Vagina (tissue), 2 donors: ENCODE measurements at places on chromosomes 11 and 22. TPM values are rescaled to one million over a fixed set of nuclear protein-coding genes. Genes with fewer than 3 reads are reported as not detected.

Gene ARVCF
- total RNA-seq, result 10.8 TPM

Gene FOXR1
- total RNA-seq, result not detected

Gene MMP13
- 0.98 TPM for total RNA-seq

Gene PANX3
- total RNA-seq, result not detected

Gene RAB3IL1
- 32.2 TPM for total RNA-seq

Gene LBHD1
- 6.9 TPM for total RNA-seq

Gene GLYATL1
- not detected for total RNA-seq

Gene CRYBA4
- total RNA-seq, result not detected

DNA sequence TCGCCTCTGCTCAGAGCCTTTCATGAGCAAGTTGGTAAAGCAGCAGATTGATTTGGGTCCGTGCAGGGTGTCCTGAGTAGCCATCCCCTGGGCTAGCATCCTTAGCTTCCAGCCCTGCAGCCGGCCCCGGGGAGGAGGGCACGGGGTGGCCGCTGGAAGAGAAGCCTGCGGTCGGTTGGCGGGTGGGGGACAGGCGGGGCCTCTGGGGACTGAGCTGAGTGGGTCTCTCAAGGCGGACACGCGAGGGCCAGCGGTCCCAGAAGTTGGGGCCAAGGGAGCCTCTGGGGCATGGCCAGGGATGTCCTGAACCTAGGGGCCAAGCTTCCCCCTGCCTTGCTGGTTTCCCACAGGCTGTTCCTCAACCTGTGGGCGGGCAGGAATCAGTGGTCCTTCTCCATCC lies 143.0 kb downstream of the TBC1D22A start:
- DNase-seq, result no peak

- no peak for DNase-seq
These were observed 394.3 kb downstream of the TMEM135 start for GRCh38 chr11:87432022-87432421.

DNA sequence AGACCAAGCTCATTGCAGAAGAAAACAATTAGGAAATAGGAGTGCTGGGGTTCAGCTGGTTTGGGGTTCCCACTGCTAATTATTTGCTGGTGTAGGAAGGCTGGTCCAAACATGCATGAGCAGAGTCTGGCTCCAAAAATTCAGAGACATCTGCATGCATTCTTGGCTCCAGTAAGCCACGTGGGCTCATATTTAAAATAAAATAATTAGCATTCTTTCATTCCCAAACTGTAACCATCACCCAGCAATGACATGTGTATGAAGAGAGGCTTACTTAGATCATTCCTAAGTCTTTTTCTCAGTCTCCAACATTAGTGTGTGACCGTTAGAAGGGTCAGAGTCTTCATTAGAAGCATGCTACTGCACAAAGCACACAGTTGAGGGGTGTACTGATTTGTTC lies 58.4 kb downstream of the EFCAB6 start:
- DNase-seq, result no peak

- DNase-seq, result no peak
These were observed 396 bp downstream of the OSBP start for GRCh38 chr11:59615120-59615636.

DNA sequence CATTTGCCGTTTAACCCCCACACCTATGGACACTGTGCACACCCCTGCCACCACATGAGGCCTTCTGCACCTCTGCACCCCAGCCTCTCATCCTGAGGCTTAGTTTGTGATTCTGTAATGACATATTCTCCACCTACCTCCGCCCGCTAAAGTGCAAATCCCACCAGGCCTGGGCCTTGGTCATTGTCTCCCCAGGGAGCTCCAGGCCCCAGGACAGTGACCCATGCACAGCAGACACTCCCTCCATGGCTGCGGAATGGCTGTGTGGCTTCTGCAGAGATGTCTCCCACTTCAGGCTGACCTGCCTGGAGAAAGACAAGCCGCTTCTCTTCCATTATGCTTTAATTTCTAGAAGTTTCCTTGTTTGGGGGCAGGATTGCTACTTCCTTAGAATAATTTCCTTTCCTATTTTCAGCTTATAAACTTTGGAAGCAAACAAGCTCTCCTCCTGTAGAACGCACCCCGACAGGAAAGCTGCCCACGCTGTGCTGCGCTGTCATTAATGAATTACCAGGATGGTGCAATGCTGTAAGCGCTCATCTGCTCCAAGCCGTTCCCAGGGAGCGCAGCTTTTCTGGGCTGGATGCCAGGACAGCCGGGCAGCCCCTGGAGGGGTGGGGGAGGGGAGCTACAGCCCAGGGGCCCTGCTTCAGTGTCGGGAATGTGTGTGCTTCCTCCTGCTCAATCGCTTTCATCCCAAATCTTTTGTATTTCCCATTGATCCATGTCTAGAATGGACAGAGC lies 618.0 kb downstream of the BRD1 start:
- DNase-seq, result peak; percentile 71

DNA sequence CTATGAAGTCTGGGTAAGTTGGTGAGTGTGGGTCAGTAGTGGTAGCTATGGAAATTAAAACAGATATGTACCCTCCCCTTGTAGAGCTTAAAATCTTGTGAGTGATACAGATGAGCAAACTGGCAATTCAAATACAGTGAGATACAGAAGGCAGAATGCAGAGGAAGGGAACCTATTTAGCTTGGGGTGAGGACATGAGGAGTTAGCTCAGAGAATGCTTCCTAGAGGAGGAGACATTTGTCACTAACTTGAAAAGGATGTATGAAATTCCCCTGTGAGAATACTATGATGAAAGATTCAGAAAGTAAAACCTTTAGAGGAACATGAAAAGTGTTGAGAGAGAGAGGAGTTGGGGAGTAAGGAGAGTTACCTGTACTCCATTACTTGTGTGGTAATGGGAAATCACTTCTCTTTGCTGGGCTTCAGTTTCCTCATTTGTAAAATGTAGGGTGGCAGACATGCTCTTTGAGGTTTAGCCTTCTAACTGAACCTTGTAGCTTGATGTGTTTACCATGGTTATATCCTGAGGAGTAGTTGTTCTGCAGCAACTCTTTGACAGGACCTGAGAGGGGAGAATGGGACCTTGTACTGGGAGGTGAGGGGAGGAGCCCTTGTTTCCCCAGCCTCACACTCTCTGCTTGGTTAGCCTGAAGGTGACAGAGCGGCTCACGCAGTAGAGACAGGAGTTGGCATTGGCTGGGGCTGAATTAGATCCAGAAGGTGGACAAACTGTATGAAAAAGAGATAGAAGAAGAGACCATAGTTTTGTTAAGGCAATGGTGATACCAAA lies 17.9 kb downstream of the SWAP70 start:
- no peak for DNase-seq

DNA sequence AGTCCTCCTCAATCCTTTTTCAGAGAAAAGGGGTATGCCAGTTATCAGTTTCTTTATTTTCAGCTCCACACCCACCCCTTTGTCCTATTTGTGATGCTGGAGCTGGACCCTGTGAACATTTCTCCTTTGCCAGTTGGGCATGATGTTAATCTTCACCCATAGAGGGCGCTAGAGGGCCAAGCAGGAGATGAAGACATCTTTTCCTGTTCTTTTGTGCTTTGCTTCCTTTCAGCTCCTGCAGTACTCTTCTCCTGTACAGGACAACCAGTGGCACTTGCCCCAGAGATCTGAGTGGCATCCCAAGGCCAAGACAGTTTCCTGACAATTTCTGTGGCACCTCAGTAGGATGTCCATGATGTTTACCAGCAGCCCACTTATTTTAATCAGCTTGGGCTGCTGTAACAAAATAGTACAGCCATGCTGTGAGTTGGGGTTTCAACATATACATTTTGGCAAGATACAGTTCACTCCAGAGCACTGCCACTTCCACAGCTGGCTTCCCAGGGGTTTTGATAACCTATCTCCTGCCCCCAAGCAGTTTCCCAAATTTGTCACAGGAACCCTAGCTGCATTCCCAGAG lies 4.6 kb downstream of the SAA2 start:
- DNase-seq, result no peak

DNA sequence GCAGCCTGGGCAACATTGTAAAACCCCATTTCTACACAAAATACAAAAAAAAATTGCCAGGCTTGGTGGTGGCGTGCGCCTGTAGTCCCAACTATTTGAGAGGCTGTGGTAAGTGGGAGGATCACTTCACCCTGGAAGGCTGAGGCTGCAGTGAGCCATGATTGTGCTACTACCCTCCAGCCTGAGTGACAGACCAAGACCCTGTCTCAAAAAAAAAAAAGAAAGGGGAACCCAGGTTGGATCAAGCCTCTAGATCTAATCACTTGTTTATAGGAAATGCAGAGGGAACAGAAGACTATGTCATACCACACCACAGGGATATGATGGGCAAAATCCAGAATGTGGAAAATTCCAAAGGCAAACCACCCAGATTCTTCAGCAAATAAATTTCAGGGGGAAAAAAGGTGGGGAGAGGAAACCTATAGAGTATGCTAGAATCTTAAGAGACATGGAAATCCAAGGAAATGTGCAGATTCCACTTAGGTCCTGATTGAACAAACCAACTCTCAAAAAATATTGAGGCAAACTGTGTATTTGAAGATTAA lies 16.5 kb upstream of the MALAT1 start:
- no peak for DNase-seq

GRCh38 chr11:79413268-79413667 lies 27.6 kb downstream of the TENM4 start:
- DNase-seq, result peak; percentile 92

GRCh38 chr11:70505331-70505731 lies 107.0 kb downstream of the CTTN start:
- no peak for DNase-seq

- no peak for DNase-seq
These were observed 3.4 kb downstream of the OR9Q2 start for GRCh38 chr11:58192229-58192628.

GRCh38 chr11:66124564-66124963 lies 54.5 kb downstream of the PACS1 start:
- DNase-seq, result no peak

DNA sequence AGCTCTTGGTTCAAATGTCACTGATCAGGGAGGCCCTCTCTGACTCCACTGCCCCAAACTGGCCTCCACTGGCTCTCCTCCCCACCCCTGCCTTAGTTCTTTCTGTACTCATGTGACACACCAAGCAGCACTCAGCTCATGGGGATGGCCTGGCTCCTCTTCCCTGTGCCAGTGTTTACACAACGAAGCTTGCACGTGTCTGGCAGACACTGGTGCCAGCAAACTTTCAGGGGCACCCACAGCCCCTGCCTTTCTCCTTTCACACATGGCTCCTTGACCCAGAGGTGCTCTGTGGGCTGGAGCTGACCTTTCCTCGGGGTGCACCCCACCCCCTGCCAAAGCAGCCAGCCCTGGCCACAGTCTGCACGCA lies 37.6 kb upstream of the PARVG start:
- no peak for DNase-seq

- no peak for DNase-seq
These were observed 57.7 kb downstream of the APOL5 start for GRCh38 chr22:35775339-35775738.

DNA sequence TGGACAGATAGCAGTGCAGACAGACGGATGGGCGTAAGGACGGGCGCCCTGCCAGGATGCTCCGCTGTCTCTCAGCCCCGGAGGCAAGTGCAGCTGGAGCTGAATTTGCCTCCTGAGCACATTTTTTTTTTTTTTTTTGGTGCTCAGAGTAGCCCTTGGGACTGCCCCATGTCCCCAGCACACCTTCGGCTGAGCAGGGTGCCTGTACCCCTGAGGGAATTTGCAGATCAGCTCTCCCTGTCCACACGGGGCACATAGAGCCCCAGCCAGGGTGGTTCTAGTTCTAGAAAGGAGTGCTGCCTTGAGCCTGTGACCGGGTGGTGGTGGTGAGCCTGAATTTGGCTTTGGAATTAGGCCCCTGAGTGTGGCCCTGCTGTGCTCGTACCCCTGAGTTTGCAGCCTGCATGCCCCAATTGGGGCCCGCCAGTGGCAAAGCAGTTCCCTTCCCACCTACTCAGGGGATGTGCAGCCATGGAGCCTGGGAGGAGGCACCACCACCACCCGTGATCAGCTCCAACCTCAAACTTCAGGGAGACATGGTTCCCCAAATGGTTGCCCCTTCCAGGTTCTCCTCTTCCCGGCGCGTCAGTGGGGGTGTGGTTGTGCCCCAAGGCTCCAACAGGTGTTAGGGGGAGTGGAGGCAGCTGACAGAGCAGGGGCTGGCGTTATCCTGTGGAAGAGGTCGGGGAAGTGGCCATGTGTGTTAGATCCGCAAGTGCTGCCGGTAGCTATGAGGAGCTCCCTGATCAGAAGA lies 1232.7 kb downstream of the BRD1 start:
- no peak for DNase-seq

GRCh38 chr11:73149105-73149504 lies 7.0 kb upstream of the FCHSD2 start:
- DNase-seq, result peak; percentile 14
